Stimulated activated CD4-positive, alpha-beta T cell treated with anti-CD3 and anti-CD28 coated beads, Interleukin-2, amount 100 ng/mL, for 24 hours (primary cell): ENCODE measurements at places on chromosomes 7 and 10.
A peak's percentile ranks its signal among the peaks of the same experiment; 100 is the strongest.

DNA sequence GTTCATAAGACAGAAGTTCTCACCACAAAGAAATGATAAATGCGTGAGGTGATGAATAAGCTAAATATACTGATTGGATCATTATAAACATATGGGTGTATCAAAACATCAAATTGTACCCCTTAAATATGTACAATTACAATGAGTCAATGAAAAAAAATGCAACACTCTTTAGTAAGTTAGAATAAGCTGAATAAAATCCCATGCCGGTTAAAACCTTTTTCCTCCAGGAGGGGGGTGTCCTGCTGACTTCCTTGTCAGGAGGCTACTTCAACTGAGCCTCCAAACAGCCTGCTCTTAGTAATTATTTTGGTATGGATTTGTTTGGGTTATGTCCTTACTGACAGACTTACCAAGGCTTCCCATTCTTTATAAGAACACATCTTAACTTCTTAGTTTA, 649.1 kb downstream of the INHBA start:
- DNase-seq: no peak

DNA sequence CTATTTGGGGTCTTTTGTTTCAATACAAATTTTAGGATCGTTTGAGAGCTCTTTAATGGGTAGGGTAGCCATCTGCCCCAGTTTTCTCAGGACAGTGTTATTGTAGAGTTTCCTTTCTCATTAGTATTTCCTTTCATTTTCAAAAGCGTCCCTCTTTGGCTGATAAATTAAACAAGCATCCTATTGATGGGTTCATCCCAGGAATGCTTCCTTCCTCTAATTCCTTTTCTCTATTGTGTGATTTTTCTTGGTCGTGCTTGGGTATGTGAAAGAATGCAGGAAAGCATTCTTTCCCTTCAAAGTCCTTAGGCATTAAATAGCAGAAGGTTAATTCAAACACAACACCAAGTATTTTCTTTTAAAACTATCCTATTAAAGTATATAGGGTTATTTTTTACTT, 14.0 kb downstream of the SLC13A1 start:
- no peak for DNase-seq

- no peak for DNase-seq
These were observed 357.1 kb downstream of the SEMA3D start for GRCh38 chr7:84829719-84830118.

GRCh38 chr10:48946332-48946731, 6.7 kb upstream of the LRRC18 start:
- no peak for DNase-seq

- no peak for DNase-seq
These were observed 20.2 kb downstream of the DDC start for GRCh38 chr7:50544992-50545391.

DNA sequence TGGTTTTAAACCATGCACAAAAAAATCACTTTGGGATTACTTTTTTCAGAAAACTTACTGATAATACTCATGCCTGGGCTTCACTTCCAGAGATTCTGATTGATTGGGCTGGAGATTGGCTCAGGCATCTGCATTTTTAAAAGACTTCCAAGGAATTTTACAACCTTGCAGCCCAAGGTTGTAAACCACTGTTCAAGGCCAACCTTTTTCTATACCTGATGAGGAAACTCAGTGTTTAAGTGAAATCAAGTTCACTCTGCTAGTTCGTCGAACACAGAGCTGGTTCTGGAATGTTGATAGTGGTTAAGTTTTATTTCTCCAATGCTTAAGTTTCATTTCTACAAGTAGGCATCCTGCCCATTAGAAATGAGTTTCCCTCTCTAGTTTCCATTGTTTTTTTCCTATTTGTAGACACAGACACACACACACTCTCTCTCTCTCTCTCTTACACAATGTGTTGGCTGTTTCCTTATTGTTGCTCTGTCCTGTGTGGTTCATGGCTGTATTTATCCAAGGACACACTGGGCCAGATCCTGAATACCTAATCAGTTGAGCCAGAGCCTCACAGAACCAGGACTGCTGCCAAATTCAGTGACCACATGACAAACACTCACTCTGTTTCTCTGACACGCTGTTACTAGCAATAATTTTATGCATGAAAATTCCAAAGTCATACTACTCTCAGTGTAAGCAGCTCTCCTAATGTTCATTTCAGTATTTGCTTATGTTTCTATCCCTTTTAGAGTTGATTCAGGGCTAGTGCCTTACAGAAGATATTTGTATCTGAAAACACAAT, 3.7 kb upstream of the IFIT1B start:
- DNase-seq: no peak

GRCh38 chr7:104328970-104329825, 795 bp downstream of the LHFPL3 start:
- no peak for DNase-seq

- no peak for DNase-seq
These were observed 34.9 kb upstream of the TUBB8 start for GRCh38 chr10:83930-84530.

DNA sequence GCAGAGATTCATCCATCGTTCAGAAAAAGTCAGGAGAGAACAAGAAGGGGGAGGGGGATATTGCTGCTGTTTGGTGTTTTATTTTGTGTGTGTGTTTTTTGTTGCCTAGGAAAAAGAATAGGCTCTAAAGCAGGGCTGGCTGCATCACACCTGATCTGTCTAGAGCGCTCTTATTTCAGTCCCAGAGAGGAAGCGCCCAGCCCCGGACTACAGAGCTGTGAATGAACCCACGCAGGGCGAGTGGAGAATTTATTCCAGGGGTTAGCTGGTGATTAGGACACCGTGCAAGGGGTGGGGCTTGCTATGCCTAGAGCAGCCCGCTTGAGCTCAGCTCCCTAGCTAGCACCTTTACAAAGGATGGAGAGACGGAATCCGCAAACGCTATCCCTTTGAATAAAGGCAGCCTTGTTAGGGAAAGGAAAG, 621 bp upstream of the FAM13C start:
- DNase-seq: no peak

DNA sequence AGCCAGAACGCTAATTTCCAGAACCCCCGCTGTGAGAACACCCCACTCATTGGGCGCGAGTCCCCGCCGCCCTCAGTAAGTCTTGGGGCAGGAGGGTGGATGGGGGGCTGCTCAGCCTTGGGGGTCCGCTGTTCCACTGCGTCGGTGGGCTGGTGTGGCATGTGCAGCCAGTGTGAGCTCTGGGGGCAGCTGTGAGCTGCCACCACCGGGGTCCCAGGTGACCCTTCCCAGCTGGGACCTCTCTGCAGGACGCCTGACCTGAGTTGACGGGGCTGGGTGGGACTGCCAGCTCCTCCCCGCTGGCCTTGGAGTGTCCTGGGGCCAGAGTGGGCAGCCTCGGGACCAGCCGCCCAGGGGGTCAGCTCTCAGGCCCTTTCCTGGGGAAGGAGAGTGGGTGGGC, 27.2 kb downstream of the TTYH3 start:
- DNase-seq: no peak

- no peak for DNase-seq
These were observed 172.3 kb upstream of the PPP2R2D start for GRCh38 chr10:131728286-131729228.

DNA sequence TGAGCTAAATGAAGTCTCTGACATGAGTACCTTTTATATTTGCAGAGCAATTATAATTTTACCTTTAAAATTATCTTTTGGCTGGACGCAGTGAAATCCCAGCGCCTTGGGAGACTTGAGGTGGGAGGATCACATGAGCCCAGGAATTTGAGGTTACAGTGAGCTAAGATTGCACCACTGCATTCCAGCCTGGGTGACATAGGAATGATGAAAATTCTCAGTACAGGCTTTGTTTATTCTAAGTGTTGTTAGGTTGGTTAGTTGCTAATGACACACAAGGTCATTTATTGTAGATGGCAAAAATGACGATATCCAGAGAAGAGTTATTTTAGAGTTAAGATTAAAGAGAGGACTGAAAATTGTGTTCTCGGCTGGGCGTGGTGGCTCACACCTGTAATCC, 87.6 kb downstream of the XRCC2 start:
- DNase-seq: no peak

DNA sequence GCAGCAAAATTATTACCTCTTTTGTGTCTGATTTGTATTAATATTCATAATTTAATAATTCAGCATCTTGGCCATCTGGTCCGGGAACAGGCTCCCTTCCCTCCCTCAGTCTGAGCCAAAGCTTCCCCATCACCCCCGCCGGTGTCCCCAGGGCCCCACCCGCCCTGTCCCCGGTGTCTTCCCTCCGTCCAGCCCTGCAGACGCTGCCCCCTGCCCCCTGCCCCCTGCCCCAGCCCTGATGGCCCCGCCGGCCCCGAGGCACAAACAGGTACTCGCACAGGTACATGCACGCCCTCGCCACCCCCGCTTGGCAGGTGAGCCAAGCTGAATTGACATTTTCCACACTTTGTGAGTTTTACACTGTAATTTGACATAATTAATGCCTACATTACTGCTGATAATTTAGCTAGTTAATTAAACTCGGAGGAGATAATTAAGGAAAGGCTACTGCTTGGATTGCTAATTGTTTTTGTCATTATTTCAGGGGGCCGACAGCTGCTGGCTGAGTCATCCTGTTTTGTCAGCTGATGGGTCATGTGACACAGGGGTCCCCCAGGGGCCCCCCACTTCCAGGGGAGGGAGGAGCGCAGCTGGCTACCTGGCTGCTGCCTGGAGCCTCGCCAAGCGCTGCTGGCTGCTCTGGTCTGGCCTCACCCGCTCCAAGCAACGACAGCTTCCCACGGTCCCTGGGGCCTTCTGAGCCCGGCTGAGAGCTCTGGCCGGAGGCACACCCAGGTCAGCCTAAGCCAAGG, 36.6 kb downstream of the MICALL2 start:
- DNase-seq: no peak

GRCh38 chr10:72037266-72037665, 51.1 kb downstream of the SPOCK2 start:
- no peak for DNase-seq

DNA sequence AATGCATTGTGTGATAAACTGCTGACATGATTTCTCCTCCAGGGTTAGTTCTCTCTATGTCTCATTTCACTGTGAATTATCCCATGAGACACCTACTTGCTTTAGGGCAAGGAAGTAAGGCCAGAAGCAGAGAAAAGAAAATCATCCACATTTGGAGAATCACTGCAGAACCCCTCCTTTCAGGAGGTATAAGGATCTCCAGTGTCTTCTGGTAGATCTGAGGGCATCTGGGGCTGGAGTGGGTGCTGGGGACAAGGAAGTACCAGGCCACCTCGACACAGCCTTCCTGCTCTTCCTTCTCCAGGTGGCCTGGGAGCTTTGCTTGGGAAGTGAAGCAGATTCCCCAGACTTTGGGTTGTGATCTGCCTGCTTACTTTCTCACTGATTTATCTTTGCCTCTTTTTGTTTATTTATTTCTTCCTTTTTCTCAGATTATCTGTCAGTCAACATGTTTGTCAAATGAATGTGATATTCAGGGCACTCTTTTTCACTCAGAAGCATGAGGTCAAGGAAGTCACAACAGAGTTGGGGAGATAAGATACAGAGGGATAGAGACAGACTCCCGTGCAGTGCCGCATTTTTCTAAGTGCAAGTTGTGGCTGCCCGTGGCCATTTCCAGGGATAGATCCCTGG, 12.4 kb upstream of the CAMK2G start:
- DNase-seq: no peak

DNA sequence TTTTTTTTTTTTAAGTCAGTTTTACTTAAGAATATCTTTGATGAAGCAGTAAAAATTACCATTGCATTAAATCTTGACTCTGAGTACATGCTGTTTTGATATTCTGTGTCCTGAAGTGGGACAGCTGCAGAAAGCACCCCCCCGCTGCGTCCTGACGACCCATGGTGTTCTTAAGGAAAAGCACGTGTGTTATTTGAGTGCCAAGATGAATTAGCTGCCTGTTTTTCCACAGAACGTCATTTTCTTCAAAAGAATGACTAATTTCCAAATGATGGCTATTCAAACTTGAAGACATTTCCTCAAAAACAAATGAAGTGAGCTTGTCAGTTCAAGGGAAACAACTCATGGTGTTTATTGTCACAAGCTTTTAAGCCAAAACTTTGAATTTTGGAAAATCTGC, 45.9 kb downstream of the CREM start:
- DNase-seq: no peak

- no peak for DNase-seq
These were observed 13.9 kb upstream of the BMS1 start for GRCh38 chr10:42768581-42769152.

GRCh38 chr7:143492799-143493739, 15.4 kb downstream of the TAS2R41 start:
- DNase-seq: no peak

DNA sequence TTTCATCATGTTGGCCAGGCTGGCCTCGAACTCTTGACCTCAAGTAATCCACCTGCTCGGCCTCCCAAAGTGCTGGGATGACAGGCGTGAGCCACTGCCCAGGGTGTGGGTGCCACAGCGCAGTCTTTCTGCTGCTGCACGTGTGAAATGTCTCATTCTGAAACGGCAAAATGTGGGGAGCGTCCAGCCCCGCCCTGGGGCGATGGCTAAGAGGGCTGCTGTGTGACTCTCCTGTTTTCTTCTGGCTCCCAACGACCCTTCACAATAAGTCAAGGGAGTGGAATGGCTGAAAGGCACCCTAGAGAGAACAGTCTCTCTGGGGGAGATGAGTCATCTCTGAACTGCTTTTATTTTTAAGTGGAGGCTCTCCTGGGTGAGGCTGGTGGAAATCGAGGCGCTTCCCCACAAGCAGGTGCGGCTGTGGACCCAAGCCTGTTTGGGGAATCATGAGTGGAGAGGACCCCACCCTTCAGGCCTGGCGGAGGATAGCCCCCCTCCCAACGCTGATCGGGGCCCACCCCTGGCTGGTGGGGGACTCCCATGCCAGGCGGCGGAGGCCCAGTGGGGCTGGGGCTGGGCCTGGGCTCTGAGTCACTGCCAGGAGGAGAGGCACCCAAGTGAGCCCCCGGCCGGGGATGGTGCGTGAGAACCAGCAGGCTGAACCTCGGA, 18.0 kb downstream of the ADAP1 start:
- peak; percentile 45 for DNase-seq

DNA sequence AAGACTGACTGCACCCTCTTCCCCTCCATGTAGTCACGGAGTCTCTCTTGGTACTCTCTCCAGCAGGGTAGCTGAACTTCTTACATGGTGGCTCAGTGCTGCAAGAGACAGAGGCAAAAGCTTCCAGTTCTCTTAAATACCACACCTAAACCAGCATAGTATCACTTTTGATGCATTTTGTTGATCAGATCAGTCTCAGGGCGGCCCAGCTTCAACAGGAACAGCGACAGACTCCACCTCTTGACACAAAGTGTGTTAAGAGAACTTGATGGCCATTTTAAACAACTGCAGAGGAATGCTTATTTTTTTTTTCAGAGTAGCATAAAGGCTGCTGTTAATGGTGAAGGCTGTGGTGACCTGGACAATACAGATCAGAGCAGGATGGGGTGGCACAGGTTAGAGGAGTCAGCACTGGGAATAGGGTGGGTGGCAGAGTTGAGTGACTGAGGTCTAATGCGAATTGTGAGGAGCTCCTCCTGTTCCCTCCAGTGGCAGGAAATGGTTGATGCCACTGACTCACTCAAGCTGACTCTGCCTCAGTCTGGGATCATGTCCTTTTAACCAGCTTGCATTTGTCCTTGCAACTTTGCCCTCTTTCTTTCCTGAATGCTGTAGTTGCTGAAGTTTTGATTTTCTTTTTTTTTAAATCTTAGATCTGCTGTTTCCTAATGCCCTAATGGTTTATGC, 17.3 kb downstream of the MGAM start:
- DNase-seq: no peak

GRCh38 chr7:41135511-41135910, 567.4 kb downstream of the INHBA start:
- no peak for DNase-seq

- DNase-seq: no peak
These were observed 213.4 kb downstream of the GPR37 start for GRCh38 chr7:124552217-124552616.

- no peak for DNase-seq
These were observed 17.2 kb upstream of the FAM170B start for GRCh38 chr10:49151025-49151445.
